Activated CD4-positive, alpha-beta T cell treated with anti-CD3 and anti-CD28 coated beads for 1 hour (primary cell): ENCODE measurements at places on chromosomes 4 and X.

- no peak for DNase-seq
Measured at GRCh38 chr4:61520681-61521160, 320.6 kb downstream of the ADGRL3 start.

DNA sequence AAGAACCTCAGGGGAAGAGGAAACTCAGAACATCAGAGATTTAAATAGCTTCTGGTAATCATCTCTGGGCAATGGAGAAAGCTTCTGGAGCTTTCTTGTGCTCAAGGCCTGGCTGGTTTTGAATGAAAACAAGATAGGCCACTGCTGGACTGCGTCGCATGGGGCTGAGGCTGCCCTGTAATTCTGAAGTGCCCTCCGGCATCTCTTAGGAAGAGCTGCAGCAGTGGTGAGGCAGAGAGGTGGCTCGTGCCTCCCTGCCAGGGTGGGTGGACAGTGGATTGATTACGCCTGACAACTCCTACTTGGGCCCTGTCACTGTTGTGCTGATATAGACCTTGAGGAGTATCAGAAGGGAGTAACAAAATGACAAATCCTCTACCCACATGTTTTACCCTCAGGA is 279.7 kb downstream of the NR3C2 start:
- no peak for DNase-seq

DNA sequence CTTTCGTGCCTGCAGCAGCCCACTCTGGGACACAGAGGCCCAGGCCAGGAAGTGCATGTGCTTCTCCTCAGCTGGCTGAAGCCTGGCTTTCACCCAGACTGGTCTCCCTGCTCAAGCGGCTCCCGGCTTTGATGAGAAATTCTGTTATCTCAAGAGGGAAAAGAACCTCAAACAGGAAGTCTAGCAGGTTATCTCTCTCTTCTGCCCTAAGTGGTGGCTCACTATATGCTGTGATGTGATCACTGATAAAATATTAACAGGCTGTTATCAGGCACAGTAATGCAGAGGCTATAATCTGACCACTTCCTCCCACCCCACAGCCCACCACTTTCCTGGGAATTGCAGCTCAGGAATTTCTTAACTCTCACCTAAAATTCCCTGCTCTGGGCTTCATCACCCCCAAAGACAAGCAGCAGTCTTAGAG is 13.3 kb downstream of the CLDN2 start:
- no peak for DNase-seq

- DNase-seq: no peak
Measured at GRCh38 chr4:141099326-141099725, 33.9 kb downstream of the RNF150 start.

DNA sequence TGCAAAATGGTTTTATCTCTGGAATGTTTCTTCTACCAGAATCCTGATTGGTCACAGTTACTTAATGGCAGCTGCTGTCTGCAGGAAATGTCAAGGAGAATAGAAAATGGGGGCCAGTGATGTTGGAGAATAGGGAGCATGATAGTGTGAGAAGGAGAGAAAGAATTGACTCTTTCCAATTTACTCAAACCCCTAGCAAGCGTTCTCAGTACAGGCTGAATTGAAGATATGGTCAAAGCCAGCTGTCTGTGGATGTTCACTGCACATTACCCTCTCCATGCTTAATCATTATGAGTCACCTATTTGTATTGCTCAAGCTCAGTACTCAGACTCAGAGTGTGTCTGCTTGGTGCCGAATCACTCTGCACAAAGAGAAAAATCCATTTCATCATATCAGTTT is 57.8 kb upstream of the FAM47B start:
- DNase-seq: no peak

DNA sequence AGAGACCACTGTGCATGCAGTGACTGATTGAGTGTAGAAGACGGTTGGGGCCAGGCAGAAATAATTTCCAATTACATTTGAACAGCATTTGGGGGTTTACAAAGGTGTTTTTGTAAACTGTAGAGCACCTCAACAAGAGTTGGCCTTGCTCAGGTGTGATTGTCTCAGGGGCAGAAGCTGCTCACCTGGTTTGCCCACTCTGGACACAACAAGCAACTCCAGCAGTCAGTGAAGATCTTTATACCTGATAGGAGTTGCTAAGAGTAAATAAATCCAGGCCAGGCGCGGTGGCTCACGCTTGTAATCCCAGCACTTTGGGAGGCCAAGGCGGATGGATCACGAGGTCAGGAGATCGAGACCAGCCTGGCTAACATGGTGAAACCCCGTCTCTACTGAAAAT is 221.3 kb downstream of the RAB28 start:
- no peak for DNase-seq

DNA sequence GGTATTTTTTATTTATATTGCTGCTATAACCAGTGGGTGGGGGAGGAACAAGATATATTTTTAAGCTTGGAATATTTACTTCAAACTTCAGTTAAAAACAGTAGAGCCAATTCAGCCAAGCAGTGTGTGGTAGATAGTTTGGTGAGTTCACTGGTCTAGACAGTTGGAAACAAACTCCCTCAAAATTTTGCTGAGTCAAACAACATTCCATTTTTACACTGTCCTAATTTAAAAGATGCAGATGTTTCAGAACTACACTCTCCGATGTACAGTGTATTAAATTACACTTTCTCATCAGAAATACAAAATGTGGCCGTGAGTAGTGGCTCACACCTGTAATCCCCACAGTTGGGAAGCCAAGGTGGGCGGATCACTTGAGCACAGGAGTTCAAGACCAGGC is 23.3 kb downstream of the PRKX start:
- DNase-seq: no peak

DNA sequence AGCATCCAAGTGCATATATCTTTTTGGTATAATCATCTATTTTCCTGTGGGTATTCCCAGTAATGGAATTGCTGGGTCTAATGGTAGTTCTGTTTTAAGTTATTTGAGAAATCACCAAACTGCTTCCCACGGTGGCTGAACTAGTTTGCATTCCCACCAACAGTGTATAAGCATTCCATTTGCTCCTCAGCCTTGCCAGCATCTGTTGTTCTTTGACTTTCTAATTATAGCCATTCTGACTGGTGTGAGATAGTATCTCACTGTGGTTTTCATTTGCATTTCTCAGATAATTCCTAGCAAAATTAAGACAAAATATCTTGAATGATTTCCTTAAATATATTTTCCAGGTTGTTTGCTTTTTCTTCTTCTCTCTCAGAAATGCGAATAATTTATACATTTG is 341.1 kb downstream of the GBA3 start:
- no peak for DNase-seq

DNA sequence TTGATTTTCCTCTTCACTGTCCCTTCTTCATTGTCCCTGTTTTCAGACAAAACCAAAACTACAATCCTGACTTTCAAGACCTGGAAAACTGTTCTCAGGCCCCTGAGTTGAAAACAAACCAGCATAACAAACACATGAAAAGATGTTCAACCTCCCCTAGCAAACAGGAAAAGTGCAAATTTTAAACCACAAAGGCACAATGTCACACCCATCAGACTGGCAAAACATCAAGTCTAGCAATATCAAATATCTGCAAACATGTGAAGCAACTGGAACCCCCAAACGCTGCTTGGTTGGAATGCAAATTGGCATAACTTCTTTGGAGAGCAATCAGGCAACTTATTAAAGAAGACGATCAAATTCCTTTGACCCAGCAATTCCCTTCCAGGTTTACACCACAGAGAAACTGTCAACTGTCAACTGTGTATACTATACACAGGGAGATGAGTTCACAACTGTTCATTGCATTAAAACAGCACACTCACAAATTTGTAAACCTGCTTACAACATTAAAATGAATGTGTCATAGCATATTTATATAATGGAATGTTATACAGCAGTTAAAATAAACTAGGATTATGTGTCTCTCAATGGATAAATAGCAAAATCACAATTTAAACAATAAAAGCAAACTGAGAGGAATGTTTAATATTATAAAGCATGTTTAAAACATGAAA is 7.0 kb downstream of the USP46 start:
- DNase-seq: no peak

DNA sequence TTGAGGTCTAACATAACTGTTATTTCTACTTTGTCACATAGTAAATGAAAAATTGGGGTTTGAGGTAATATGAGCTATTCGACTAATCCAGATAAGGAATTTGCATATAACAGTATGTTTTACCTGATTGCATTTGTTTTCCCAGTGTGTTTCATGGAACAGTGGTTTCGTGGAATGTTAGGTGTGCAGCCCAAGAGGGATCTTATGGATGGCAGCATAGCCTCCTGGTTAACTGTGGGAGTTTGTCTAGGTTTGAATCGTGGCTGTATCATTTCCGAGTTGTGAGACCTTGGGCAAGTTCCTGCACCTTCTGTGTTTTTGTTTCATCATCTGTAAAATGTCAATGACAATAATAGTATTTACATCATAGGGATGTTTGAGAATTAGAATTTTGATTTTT is 7.9 kb downstream of the BMPR1B start:
- DNase-seq: no peak

DNA sequence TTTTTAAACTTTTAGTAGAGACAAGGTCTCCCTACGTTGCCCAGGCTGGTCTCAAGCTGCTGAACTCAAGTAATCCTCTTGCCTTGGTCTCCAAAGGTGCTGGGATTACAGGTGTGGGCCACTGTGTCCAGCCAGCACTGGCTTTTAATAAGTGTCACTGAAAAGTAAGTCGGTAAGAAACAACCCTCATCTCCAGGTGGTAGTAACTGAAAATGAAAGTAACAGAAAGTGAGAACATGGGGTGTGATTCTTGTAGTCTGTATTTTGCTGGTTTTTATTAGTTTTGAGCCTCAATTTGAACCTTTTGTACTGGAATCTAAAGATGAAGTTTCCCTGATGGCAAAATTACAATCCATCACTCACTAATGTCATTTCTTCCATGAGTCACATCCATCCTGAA is 238.1 kb upstream of the AGA start:
- DNase-seq: no peak

DNA sequence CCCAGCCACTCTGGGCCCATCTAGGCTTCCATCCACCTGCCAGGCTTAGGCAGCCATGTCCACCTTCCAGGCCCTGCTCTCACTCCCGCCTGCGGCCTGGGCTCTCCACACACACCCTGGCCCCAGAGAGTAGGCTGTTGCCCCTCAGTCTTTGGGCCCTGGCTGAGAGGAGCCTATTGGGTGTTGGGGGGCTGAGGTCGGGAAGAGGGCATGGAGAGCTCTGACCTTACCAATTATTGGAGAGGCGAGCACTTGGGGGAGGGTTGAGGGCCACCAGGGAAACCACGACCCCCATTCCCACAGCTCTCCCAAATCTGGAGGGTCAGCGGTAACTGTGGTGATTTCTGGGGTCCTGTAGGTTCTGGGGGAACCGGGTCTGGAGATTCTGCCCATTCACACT is 38.2 kb downstream of the HTRA3 start:
- no peak for DNase-seq

DNA sequence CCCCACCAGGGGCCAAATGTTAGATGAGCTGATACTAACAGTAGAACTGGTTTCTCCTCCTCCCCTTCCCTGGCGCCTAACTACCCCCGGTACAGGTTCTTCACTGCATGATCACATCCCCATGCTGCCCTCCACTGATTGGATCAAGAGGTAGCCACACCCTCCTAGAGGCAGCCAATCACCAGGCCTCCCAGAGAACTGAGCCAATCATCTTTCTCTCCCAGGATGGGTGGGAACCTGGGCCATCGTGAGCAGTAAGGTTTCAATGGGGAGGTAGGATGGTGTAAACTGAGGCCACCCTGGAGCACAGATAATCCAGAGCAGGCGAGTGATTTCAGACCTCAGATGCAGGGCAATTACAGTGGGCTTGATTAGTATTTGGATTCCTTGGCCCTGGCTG is 64.2 kb downstream of the PPP2R2C start:
- no peak for DNase-seq

DNA sequence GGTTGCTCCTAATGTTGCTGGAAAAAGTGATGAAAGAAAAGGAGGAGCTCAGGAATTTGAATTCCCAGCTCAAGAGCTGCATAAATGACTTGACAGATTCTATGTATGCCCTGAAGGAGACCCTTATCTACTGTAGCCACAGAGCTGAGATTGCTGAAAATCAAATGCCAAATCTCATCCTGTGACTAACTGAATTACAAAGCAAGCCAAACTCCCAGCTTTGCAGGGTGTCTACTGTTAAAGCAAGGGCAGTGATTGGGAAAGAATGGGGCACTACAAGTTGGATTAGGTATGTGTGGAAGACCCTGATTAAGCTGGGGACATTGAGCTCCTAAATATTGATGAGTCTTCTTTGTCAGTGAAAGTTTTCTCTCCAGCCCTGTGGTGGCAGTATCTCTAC is 20.8 kb upstream of the SMIM9 start:
- DNase-seq: no peak

GRCh38 chr4:121016611-121017010 is 55.7 kb downstream of the NDNF start:
- no peak for DNase-seq

DNA sequence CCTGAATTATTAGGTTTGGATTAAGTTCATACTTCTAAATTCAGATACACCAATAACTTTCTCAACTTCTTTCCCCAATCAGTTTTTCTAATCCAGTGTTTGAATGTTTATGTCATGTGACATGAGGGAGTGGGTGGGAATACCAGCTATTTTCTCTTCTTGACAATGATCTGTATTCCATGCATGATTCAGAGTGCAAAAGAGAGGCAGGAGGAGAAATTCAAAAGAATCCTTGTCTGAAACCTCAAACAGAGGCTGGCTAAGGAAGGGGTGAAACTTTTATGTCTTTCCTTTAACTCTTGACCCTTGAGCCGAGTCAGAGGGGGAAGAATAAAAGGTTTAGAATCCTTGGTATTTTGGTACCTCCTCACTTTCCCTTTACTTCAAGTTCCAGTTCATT is 544.7 kb downstream of the SPRY1 start:
- no peak for DNase-seq

DNA sequence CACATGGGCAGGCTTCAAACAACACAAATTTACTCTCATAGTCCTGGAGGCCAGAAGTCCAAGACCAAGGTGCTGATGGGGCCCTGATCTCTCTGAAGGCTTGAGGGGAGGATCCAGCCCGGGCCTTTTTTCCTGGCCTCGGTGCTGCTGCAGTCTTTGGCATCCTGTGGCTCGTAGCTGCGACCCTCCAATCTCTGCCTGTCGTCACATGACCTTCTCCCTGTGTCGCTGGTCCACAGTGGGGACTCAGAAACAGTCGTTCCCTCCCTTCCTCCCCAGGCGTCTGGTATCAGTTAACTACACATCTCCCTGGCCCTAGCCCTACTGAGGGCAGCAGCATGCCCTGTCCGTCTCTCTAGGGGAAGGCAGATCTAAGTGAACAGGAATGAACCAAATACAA is 19.1 kb upstream of the MSX1 start:
- DNase-seq: no peak

DNA sequence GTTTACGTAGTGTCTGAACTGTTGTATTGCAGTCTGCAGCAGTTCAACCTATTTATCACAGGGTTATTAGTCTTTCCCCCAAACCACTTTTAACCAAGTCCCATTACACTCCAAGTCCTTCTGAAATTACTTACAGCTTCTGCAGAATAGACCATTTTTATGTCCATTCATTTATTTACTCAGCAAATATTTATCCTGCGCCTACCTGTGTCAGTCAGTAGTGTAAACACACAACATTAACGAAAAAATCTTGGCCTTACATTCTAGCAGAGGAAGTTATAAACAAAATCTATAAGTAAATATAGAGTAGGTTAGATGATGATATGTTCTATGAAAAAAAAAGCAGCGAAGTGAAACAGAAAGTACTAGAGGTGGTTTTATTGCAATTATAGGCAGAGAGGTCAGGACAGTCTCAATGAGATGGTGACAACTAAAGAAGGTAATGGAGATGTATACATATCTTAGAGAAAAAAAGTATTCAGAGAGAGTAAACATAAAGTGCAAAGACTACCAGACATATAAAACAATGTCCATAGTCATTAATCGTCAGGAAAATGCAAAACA is 534.7 kb downstream of the KCNIP4 start:
- DNase-seq: no peak
